ENCODE measurements at places on chromosomes 7 and 10. TPM values are rescaled to one million over a fixed set of nuclear protein-coding genes. Genes with fewer than 3 reads are reported as not detected.
A peak's percentile ranks its signal among the peaks of the same experiment; 100 is the strongest.

H2BK1 gene
- not detected for total RNA-seq

DYNC1I1 gene
- not detected for total RNA-seq

GHRHR gene
- not detected for total RNA-seq

RPEL1 gene
- total RNA-seq = not detected

TMEM270 gene
- 0.72 TPM for total RNA-seq

COPG2 gene
- 25.5 TPM for total RNA-seq

METTL27 gene
- total RNA-seq = 34.7 TPM

NUPR2 gene
- total RNA-seq = not detected

ASZ1 gene
- total RNA-seq = not detected

SEMA3C gene
- total RNA-seq = 20.9 TPM

OLAH gene
- total RNA-seq = not detected

- DNase-seq = peak; percentile 45
- H3K27ac ChIP-seq = no peak overlapping the region
- H3K4me1 ChIP-seq = 0 out of 2 replicates have a peak, but pooled peaks cover 3% of the 10 kb centered on the region
- H3K27me3 ChIP-seq = no peaks in the 10 kb centered on the region
Measured at GRCh38 chr7:2018569-2019460, 213.9 kb downstream of the MAD1L1 start.

GRCh38 chr7:122268101-122268500, 36.4 kb downstream of the FEZF1 start:
- no peaks in the 10 kb centered on the region for H3K36me3 ChIP-seq
- DNase-seq = no peak
- H3K4me1 ChIP-seq = no peaks in the 10 kb centered on the region

DNA sequence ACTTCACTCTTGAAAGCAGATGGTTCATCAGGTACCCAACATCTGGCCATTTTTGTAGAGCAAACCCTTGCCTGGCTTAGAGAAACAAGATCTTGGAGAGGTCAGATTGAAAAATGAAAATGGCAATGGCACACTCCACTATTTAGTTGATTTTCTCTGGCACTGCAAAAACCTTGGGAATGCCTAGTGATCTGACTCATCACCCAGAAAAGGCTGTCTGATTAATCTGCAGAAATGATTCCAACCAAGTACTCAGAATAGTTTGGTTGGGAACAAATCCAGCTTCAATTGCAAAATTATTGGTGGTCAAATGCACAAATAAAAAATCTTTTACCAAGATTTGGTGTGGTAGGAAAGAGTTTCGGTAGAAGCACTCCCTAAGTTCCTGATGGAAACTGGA, 351.2 kb downstream of the PHTF2 start:
- no peaks in the 10 kb centered on the region for H3K36me3 ChIP-seq
- no peak overlapping the region for H3K4me3 ChIP-seq
- H3K27ac ChIP-seq = no peak overlapping the region
- H3K27me3 ChIP-seq = no peaks in the 10 kb centered on the region

- H3K36me3 ChIP-seq = peaks cover 9% of the 10 kb centered on the region
- peaks cover 16% of the 10 kb centered on the region for H3K27me3 ChIP-seq
- no peak for DNase-seq
- peak overlapping the region; percentile 29 for H3K27ac ChIP-seq
Measured at GRCh38 chr10:22326145-22326702, 5.3 kb downstream of the BMI1 start.

DNA sequence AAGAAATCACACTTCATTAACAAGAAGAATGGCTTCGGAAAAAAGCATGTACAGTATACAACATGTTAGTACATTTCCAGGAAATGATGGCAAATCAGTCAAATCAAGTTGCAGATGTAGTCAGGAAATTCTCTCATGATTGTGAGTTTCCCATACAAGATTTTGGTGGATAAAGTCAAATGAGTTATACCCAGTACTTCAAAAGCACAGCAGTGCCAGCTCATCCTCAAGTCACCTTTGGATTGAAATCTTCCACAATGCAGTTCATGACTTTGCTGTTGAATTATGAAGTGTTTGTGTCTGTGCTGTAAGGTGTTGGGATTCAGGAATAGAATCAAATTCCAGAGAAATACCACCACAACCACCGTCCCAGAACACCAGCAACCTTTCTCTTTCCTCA, 301.3 kb upstream of the BMPER start:
- H3K4me1 ChIP-seq = no peaks in the 10 kb centered on the region
- no peak for DNase-seq
- H3K36me3 ChIP-seq = no peaks in the 10 kb centered on the region
- no peaks in the 10 kb centered on the region for H3K27me3 ChIP-seq

DNA sequence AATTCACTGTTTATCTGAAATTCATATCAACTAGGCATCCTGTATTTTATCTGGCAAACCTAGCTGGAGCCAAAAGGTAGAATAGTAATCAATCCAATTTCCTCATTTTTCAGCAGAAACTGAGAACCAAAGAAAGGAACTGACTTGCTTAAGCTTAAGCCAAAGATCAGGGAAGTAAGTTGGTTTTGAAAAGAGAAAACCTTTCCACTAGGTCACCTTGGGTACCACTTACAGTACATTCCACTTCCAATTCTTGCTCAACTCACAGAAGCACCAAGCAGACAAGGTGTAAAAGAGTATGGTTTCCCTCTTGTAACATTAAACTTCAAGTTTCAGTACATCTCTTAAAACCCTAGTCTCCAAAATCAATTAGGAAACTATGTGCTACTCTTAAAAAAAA, 79.6 kb downstream of the ZFAND4 start:
- peaks cover 3% of the 10 kb centered on the region for H3K36me3 ChIP-seq
- DNase-seq = no peak
- no peak overlapping the region for H3K4me3 ChIP-seq

GRCh38 chr10:12109286-12109685, 20.2 kb upstream of the SEC61A2 start:
- H3K36me3 ChIP-seq = no peaks in the 10 kb centered on the region
- no peak for DNase-seq
- H3K27ac ChIP-seq = no peak overlapping the region
- no peak overlapping the region for H3K4me3 ChIP-seq

GRCh38 chr7:36944838-36945237, 220.5 kb upstream of the AOAH start:
- no peaks in the 10 kb centered on the region for H3K36me3 ChIP-seq
- no peak for DNase-seq
- no peaks in the 10 kb centered on the region for H3K27me3 ChIP-seq
- H3K4me1 ChIP-seq = no peaks in the 10 kb centered on the region

GRCh38 chr10:69641261-69641980, 11.4 kb downstream of the FAM241B start:
- H3K27ac ChIP-seq = no peak overlapping the region
- DNase-seq = peak; percentile 52
- no peak overlapping the region for H3K4me3 ChIP-seq
- H3K27me3 ChIP-seq = peaks cover 24% of the 10 kb centered on the region
- no peaks in the 10 kb centered on the region for H3K36me3 ChIP-seq
- H3K4me1 ChIP-seq = peaks cover 10% of the 10 kb centered on the region

DNA sequence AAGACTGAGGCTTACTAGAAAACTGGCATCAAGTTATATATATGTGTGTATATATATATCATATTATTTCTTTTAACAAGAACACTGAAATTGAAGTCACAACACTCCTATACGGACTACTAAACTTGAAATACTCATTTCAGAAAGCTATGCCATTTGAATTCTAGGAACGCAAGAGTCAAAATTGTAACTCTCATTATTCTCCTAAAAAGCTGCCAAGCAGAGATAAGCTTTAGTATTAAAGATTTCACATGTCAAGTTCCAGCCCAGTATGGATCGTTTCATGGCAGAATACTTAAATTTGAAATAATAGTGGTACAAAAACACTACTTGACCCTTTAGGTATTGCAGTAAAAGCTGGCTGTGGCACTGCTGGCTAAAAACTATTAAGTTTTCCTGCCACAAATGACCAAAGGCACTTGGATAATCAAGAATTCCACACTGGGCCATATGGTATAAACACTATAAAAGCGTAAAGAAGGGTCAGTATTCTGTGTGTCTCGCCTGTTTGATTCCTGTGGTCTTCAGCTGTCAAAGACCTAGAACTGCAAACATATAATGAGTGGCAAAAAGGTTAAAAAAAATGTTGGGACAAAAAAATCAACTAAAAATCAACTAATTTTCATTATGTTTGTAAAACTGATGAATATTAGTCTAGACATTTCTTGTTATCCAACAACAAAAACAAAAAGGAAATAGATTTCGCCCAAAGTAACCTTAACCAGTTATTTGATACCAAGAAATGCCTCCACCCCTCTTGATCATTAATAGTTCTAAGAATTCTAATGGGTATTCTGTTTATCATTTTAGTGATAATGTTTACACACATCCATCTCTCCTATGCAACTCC, 2.4 kb downstream of the CCDC71L start:
- H3K36me3 ChIP-seq = no peaks in the 10 kb centered on the region
- peak overlapping the region; percentile 81 for H3K4me3 ChIP-seq
- peaks cover 19% of the 10 kb centered on the region for H3K4me1 ChIP-seq

DNA sequence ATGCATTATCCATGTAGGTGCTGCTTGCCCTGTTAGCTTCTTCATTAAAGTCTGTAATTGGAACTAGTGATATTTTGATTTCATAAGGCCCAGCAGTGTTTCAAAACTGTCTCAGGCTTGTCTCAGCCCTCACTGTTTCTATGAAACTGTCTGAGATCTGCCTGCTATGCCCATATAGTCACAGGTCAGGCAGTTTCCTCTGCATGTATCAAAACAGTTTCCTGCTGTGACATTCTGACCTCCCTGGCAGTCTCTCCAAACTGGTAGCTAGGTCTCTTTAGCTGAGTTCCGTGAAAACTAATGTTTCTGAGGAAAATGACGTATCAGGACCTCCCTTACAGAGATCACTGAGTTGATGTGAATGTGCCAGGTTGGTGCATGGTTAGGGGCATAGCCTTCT, 18.9 kb upstream of the SEMA3D start:
- no peak overlapping the region for H3K27ac ChIP-seq
- H3K36me3 ChIP-seq = no peaks in the 10 kb centered on the region
- H3K27me3 ChIP-seq = no peaks in the 10 kb centered on the region

GRCh38 chr7:4198301-4198700, 483.8 kb upstream of the FOXK1 start:
- peaks cover 79% of the 10 kb centered on the region for H3K27me3 ChIP-seq
- DNase-seq = no peak
- H3K4me3 ChIP-seq = no peak overlapping the region
- H3K36me3 ChIP-seq = no peaks in the 10 kb centered on the region
- no peak overlapping the region for H3K27ac ChIP-seq
- no peaks in the 10 kb centered on the region for H3K4me1 ChIP-seq

DNA sequence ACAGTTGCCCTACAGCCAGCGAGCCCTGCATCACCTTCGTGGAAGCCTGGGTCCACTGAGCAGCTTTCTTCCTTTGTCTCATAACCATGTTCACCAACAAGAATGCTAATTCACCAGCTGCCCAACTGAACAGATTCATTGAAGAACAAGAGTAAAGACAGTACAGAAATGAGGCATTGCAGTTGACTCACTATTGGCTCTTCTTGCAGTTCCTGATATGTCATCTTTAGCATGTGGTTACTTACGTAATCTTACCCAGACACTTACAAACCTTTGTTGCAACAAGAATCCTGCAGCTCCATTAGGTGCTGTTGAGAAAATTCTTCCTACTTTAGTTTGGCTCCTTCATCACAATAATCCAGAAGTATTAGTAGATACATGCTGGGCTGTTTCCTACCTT, 174.0 kb upstream of the TPK1 start:
- no peak for DNase-seq
- H3K4me1 ChIP-seq = no peaks in the 10 kb centered on the region
- H3K4me3 ChIP-seq = no peak overlapping the region
- H3K36me3 ChIP-seq = no peaks in the 10 kb centered on the region
- H3K27me3 ChIP-seq = no peaks in the 10 kb centered on the region

DNA sequence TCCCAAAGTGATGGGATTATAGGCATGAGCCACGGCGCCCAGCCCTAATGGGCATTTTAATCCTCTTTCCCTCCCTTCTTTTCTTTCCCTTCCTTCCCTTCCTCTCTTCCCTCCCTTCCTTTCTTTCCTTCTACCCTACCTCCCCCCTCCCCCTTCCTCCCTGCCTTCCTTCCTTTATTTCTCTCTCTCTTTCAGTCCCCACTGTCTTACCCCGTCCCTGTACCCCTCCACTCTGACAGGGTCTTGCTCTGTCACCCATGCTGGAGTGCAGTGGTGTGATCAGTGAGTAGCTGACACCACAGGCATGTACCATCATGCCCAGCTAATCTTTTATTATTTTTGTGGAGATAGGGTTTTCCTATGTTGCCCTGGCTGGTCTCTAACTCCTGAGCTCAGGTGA, 24.2 kb downstream of the LCOR start:
- H3K27ac ChIP-seq = no peak overlapping the region
- no peaks in the 10 kb centered on the region for H3K36me3 ChIP-seq
- H3K4me1 ChIP-seq = no peaks in the 10 kb centered on the region
- no peak for DNase-seq
- no peaks in the 10 kb centered on the region for H3K27me3 ChIP-seq

DNA sequence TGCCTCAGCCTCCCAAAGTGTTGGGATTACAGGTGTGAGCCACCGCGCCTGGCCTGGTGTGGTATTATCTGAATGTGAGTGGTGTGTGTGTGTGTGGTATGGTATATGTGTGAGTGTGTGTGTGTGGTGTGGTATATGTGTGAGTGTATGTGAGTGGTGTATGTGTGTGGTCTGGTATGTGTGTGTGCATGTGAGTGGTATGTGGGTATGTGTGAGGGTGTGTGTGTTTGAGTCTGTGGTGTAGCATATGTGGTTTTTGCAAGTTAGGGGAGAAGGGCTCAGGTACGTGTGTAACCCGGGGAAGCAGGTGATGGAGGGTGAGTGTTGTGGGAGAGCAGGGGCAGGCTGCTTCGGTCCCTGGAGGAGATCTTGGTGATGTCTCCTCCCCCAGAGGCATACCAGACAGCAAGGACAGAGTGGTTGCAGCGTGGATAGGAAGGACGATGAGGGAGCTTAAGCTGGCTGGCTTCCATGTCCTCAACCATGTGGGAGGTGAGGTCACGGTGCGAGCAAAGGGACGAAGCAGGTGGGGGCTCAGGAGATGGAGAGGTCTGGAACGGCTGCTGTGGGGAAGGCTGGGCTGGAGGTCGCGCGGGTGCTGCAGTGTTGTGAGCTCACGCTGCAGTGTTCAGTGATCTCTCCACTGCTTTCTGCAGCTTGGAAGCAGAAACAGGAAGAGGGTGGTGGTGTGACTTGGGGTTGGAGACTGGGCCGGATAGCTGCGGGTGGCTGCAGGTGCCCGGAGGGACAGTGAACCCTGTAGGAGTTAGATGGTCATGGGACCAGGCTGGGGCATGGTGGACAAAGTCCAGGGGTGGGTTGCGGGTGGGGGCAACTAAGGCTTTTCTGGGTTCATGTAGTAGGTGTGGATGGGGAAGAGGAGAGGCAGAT, 5.0 kb downstream of the ZYX start:
- no peaks in the 10 kb centered on the region for H3K27me3 ChIP-seq
- DNase-seq = no peak
- peaks cover 11% of the 10 kb centered on the region for H3K4me1 ChIP-seq
- no peak overlapping the region for H3K4me3 ChIP-seq
- peaks cover 34% of the 10 kb centered on the region for H3K36me3 ChIP-seq
- H3K27ac ChIP-seq = no peak overlapping the region

Data from PC-9 (cell line).